Ammon's horn (tissue), 1 donor: ENCODE measurements at places on chromosomes 16 and 17.

- no peak for DNase-seq
Observed at GRCh38 chr16:6157806-6158205, 1060.2 kb upstream of the EEF2KMT start.

GRCh38 chr17:49567871-49568694 is 7.6 kb upstream of the NXPH3 start:
- peak; percentile 91 for DNase-seq

DNA sequence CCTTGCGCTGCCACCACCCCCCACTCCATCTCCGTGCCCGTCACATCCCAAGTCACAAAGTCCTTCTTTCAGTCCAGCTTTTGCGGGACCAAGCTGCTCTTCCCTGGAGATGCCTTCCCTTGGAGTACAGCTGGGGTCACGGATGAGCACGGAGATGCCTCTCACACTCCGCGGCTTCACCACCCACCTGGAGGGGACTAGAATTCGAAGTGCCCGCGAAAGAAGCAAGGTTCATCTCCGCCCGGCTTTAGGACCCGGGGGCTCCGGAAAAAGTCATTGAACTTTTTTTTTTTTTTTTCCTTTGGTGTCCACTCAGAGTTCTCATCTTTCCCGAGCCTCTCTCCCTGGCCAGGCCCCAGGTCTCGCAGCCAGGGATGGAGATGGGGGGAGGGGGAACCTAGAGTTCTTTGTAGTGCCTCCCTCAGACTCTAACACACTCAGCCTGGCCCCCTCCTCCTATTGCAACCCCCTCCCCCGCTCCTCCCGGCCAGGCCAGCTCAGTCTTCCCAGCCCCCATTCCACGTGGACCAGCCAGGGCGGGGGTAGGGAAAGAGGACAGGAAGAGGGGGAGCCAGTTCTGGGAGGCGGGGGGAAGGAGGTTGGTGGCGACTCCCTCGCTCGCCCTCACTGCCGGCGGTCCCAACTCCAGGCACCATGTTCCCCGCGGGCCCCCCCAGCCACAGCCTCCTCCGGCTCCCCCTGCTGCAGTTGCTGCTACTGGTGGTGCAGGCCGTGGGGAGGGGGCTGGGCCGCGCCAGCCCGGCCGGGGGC is at the start of gene FKBP10:
TSS of gene FKBP10 (plus strand) at position 624 of the 771 bp plus-strand sequence. CDS start at position 655, 31 bp downstream.
- peak; percentile 46 for DNase-seq

DNA sequence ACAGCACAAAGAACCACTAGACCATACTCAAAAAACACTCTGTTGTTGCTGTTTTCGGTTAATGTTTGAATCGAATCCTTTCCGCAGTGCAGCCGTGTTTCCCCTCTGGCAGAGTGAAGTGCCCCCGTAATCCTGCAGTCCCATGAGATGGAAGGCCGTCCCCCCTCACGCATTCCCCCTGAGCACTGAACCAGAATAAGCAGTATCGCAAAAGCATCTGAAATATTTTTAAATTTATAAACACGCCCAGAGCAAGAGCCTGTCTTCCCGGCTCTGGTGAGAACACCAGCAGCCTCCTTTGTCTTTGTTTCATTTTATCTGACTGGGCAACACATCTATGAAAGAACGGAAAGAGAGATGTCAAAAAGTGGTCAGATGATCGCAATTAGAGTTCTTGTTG is 121.0 kb upstream of the ADAMTS18 start:
- no peak for DNase-seq

DNA sequence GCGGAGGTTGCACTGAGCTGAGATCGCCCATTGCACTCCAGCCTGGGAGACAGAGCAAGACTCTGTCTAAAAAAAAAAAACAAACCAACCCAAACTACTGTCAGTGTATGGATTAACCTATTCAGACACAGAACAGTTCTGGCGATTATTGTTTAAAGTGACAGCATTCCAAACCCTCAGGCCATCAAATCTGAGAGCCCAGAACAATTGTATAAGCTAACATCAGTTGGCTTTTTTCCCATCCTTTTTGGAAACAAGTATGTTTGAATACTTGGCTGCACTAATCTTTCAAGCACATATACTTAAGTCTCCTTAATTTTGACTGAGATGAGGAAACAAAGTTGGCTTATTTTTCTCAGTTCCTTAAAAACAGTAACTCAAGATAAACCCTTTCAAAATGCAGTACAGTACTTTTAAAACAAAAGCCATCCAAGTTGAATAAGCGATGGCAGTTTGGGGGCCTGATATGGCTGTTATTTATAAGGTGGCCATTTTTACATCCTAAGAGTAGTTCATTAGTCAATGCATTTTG is 1.4 kb downstream of the ZSWIM7 start:
- no peak for DNase-seq

DNA sequence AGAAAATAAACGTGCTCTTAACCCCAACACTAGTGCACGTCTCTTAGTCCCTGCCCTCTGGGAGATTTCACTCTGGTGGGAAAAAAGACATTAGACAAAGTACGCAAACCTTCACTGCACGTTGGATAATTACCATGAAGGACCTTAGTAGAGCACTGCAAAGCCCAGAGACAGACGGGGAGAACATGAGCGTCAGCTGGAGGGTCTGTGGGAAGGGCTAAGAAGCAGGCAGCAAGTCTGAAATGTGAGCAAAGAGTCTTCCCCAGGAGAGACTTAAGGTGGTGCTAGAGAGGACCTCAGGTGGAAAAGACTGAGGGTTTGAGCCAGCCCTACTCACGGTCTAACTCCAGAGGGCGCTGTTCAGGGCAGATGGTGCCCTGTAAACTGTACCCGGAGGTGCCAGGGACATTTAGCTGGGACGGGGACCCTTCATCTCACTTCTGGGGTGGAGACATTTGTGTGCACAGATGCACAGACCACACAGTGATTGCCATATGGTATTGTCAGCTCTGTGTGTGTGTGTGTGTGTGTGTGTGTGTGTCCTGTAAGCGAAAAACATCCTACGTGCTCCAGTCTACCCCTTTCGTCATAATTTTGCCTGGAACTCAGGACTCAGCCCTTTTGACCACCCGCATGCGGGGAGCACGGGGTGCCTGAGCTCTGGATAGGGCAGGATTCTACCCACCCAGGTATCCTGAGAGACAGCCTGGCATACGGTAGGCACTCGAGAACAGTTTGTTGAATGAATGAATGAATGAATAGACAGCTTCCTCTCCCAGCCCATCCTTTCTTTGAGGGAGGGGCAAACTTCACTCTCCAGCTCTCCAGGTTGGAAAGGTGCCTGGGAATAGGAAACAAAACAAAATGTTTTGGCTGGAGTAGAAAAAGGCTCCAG is 10.1 kb upstream of the STAC2 start:
- no peak for DNase-seq
